Heart left ventricle (tissue), 16 donors: ENCODE measurements at places on chromosomes 3 and 15. TPM values are rescaled to one million over a fixed set of nuclear protein-coding genes. Genes with fewer than 3 reads are reported as not detected.

- no peak for DNase-seq
Measured at GRCh38 chr3:4220065-4220464, 83.1 kb upstream of the SETMAR start.

GRCh38 chr3:148173851-148174250, 523.9 kb upstream of the AGTR1 start:
- DNase-seq, result no peak

GRCh38 chr3:193865896-193866480, 270.0 kb upstream of the HES1 start:
- DNase-seq, result no peak

DNA sequence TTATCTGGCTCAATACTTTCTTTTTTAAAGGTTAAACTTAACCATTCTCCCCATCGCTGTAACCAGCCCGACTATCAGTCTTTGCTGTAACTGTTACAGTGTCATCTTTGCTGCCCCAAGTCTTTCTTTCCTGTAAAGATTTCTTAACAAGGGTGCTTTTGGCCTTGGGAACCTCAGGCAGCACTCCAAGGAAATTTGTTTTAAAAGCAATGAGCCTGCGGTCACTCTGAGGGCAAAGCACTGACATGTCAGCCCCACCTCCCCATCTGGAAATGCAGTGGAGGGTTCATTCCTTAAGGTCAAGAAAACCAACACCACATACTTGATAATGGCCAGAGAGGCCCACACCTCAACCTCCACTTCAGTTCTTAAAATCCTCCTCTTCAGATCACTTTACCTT, 3.2 kb downstream of the TRANK1 start:
- no peak for DNase-seq

DNA sequence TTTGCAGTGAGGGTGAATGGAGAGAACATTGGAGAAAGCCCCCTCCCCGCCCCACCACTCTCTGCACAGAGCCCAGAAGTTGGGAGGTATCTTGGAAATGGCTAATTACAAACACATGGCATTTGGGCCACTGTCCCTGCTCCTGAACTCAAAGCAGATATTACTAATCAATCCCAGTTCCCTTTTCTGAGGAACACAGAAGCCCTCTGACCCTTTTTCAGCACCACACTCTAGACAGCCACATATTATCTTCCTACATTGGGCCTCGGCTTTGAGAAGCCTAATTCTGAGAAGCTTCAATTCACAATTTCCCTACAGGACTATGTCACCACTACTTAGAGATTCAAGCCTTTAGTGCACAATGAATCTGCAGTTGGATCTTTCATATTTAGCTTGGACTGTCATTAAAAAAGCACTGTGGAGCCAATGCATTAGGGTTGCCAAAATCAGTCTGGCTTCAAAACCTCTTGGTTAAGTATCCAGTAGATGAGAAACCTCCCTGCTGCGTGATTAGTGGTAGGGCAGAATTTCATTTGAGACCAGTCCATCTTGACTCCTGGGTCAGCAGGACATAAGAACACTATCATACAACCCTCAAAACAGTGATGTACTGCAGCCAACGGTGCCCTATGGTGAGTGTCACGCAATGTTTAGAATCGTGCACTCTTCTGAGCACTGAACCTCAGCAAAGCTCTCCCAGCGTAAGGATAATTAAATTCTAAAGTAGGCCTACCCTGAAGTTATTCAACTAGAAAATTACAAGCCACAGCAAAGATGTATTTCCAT, 26.1 kb downstream of the MGLL start:
- no peak for DNase-seq

GRCh38 chr15:98729446-98730042, 81.2 kb downstream of the IGF1R start:
- DNase-seq, result no peak

DNA sequence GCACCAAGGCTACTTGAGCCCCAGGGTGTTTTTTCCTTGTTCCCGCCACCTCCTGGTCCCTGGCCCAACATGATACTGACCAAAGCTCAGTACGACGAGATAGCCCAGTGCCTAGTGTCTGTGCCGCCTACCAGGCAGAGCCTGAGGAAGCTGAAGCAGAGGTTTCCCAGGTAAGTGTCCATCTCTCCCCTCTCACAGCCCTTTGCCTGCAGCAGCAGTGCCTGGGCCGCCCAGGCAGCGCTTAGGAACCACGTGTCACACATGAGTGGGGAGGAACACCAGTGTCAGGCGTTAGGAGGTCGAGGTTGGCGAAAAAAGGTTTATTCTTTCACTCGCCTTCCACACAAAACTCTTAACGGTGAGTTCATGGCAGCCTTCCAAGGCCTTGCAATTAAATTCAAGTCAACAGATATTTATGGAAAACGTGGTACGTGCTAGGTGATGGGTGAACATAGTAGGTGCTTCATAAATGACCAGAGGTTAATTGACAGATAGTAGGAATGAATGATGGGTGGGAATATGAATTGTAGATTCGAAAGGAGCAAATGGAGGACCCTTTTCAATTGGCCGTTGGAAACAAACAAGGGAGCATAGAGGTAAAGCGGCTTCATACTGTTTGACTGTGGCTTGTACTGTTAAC, 486 bp downstream of the CDIN1 start:
- peak; percentile 31 for DNase-seq

DNA sequence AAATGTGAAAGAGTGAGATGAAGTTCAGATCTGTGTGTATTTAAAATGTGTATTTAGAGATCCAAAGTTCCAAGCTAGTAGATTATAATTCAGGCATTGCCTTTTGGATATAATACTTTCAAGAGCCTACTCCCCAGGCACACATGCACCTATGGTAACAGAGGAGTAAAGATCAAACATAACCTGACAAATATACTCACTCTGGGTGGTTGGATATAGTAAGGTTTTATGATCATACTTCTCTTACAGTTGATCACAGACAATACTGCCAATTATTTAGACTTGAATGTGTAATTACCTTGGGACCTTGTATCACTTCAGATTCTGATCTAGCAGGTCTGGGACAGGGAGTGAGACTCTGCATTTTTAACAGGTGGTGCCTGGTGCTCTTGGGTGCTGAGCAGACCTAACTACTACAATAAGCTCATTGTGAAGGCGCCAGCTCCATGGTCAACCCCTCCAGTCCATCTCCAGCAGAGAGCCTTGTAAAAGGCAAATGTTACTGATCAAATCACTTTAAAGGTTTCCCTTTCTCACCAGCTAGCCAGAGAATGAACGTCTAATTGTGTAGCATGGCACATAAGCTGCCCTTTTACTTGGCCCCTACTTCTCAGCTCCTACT, 55.5 kb downstream of the NBEAL2 start:
- no peak for DNase-seq

DNA sequence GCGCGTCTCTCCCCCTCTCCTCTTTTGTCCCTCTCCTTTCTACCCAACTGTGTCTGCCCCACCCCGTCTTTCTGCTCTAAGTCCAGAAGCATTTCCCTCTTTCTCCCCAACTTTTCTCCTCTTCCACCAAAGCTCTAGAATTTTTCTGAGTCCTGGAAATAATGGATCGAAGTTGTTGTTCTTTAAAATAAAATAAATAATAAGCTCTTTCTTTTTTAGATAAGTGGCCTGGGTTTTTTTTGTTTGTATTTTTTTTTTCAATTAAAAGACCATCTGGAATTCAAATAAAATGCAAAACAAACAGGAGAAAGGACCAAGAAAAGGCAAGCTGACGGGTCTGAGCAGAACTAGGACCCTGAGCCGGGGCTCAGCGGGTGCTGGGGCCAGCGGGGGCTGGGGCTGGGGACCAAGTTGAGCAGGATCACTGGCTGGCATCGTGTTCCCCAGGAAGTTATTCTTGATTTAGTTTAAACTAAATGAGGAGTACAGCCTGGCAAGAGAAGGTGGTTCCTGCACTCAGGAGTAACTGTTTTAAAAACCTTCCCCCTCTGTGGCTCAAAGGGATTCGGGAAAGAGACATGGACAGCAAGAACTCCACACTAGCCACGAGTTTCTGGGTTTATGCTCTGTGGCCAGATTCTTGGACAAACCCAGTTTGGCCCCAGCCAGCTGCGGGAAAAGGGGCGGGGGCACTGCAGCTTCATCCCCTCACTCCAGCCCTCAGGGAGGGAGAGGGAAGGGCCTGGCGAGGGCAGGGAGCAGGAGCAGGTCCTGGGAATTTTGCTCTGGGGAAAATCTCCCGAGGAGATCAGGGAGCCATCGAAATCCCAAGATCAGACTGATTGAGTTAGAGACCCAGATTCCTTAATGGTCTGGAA, 8.4 kb downstream of the GATA2 start:
- peak; percentile 25 for DNase-seq

DNA sequence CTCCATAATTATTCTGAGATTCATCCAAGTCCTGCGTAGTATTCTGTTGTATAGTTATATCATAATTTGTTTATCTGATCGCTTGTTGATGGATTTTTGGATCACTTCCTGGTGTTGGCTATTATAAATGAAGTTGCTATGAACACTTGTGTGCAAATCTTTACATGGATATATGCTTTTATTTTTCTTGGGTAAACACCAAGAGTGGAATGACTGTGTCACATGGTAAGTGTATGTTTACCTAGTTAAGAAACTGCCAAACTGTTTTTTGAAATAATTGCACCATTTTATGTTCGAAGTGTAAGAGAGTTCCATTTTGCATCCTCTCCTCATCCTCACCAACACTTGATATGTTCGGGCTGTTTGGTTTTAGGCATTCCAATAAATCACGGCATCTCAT, 360.4 kb upstream of the FRG2C start:
- DNase-seq, result no peak

DNA sequence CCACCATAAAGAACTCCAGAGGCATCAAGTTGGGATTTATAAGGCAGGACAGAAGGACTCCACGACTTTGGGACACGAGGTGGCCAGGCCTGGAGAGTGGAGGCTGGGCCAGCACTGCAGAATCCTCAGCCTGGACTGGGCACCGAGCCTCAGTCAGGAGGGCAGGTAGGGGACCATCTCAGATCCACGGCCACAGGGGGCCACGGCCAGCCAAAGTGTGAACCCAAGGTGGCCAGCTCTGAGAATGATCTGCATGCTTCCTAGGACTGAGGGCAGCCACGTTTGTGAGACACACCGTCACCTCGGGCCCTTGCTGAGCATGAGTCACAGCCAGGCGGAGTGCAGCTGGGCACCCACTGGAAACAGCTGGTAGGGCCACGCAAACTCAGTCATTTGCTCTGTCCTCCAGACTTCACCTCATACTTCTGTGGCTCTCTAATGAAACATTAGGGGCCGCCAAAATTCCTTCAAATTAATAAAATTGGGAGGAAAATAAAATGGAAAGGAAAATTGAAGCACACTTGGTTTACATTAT, 65.8 kb downstream of the CTNNB1 start:
- DNase-seq, result no peak

GRCh38 chr3:55486101-55486856, 827 bp downstream of the WNT5A start:
- peak; percentile 54 for DNase-seq

DNA sequence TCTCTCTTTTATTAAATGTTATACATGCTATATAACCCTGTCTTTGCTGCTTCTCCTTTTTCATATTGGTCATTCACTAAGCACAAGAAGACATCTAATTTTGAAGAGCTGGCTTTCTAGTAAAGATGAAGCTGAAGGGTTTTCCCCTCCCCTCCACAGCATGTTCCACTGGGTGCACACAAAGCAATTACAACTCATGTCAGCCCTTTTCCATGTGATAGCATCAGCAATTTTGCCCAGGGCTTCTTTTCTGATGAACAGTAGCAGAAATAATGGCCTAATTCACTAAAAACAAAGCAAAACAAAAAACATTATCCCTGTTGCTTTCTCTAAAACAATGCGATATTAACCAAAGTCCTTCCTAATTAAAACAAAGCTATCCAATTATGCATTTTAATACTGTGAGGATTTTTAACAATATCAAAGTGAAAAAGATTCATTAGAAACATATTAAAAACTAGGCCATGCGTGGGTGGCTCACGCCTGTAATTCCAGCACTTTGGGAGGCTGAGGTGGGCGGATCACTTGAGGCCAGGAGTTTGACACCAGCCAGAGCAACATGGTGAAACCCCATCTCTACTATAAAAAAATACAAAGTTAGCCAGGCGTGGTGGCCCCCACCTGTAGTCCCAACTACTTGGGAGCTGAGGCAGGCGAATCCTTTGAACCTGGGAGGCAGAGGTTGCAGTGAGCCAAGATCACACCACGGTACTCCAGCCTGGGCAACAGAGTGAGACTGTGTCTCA, 12.2 kb upstream of the PIK3R4 start:
- no peak for DNase-seq

DNA sequence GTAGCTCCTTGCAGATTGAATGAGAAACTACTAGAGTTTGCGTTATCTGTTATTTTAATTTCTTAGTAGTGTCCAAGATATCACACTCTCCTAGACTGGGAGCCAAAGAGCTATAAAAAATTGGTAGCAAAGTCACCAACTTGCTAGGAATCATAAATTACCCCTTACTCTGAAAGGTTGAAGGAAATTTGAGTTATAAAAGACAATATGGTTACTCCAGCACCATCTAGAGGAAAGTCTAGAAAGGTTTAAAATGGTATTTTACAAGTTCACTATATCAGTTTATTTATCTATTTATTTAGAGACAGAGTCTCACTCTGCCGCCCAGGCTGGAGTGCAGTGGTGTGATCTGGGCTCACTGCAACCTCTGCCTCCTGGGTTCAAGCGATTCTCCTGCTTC, 121.6 kb downstream of the RBPMS2 start:
- no peak for DNase-seq

- DNase-seq, result peak; percentile 69
Measured at GRCh38 chr3:124834723-124835718, 52.1 kb downstream of the ITGB5 start.

- no peak for DNase-seq
Measured at GRCh38 chr3:81740731-81741130, 20.7 kb downstream of the GBE1 start.

DNA sequence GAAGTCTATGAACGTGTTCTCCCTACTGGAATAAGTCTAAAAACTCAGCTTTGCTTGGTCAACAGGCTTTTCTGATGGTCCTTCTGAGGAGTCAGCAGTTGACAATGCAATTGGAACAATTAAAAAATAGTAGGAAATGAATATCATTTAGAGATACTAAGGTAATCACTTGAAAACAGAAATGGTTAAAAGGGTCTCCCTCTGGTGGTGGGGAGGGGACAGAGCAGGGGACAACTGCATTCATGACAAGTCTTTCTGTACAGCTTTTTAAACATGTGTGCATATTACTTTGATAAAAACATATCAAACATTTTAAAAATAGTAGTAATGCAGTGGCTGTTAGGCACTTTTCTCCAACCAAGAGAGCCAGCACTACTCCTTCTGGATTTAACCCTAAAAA, 119.9 kb upstream of the FHIT start:
- no peak for DNase-seq

DNA sequence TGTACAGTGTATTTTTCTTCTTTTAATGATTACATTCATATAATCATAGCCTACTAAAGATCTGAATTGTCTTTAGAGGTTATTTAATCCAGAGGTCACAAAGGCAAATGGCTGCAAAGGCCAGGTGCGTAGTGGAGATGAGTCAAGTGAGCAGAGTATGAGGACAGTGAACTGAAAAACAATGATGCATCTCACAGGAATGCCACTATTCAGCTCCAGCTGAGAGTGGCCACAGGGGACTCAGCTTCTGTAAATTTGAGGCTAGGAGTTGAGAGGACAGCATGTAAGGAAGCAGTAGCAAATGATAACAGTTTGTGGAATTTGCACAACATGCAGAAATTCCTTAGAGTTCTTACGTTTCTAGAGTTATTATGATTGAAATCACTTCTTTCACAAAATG, 50.4 kb downstream of the COL6A5 start:
- DNase-seq, result no peak

RETNLB gene
- total RNA-seq, result not detected

ROPN1 gene
- total RNA-seq, result 0.59 TPM

SYNPR gene
- total RNA-seq, result 1.0 TPM

ANKRD34C gene
- total RNA-seq, result 0.81 TPM

TICRR gene
- total RNA-seq, result not detected

CHMP2B gene
- total RNA-seq, result 40.8 TPM

GPR149 gene
- total RNA-seq, result not detected

TP63 gene
- 0.37 TPM for total RNA-seq

ZNF592 gene
- total RNA-seq, result 21.4 TPM

P2RY14 gene
- 3.2 TPM for total RNA-seq
